Ascending aorta (tissue), 2 donors: ENCODE measurements at places on chromosomes 7 and 10. TPM values are rescaled to one million over a fixed set of nuclear protein-coding genes. Genes with fewer than 3 reads are reported as not detected.

DNA sequence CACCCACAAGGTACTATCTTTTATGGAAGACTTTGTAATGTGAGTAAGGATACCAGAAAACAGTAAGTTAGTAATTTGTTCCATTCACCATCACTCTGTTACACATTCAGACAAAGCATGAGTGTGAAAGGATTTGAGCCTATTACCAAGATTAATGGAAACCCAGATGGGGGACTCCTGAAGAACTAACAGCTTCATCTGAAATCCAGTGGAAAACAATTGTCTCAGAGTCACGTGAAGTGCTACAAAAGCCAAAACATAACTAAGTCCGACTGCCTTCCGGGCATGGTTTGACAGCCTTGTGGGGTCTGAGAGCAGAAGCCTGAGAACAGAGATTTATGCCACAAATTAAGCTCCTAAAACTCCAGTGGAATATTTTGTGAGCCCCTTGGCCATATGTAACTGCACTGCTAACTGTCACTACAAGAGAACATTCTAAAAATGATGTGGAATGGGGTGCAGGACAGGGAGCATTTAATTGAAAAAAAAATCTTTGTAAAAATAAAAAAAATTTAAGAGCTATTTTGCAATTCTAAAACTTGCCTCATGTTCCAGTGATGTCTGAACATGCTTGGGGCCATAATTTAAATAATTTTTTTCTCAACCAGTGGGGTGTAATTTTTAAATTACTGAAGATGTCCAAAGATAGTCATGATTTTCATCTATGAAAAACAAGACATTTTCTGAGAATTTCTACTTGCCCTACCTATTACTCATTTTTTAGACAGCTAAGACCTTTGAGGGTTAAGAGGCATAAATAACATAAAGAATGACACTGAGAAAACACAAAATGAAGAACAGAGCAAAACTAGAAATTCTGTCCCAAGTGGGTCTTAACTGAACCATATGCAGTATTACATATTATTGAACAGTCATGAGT lies 555.0 kb downstream of the INHBA start:
- no peak for DNase-seq
- no peaks in the 10 kb centered on the region for H3K36me3 ChIP-seq
- H3K4me3 ChIP-seq: no peak overlapping the region
- no peaks in the 10 kb centered on the region for H3K27me3 ChIP-seq

- H3K36me3 ChIP-seq: peaks cover 43% of the 10 kb centered on the region
- DNase-seq: no peak
- H3K27ac ChIP-seq: no peak overlapping the region
- no peak overlapping the region for H3K4me3 ChIP-seq
- H3K27me3 ChIP-seq: no peaks in the 10 kb centered on the region
- H3K4me1 ChIP-seq: no peaks in the 10 kb centered on the region
Observed at GRCh38 chr10:86446440-86446839, 75.2 kb downstream of the WAPL start.

GRCh38 chr10:93261961-93262610 lies 188.4 kb downstream of the CYP26A1 start:
- no peak for DNase-seq
- H3K4me1 ChIP-seq: no peaks in the 10 kb centered on the region
- H3K27ac ChIP-seq: no peak overlapping the region
- no peak overlapping the region for H3K4me3 ChIP-seq

DNA sequence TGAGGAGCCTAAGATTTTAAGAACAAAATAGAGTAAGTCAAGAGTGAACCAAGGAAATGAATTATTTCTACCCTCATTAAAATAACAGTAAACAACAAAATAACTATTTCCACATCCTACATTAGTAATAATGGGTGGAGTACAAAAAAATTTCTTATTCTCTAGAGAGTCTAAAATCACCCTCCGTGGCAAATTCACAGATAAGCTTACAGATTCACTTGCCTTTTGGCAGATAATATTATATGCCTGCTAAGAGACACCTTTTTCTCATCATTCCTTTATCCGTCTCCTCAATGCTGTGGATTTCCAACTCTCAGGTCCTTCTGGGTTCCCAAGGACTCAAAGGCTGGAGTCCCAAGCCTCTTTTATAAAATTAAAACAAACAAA lies 2.2 kb upstream of the EPC1 start:
- H3K27ac ChIP-seq: no peak overlapping the region
- H3K4me3 ChIP-seq: no peak overlapping the region
- H3K27me3 ChIP-seq: no peaks in the 10 kb centered on the region
- H3K4me1 ChIP-seq: no peaks in the 10 kb centered on the region
- no peaks in the 10 kb centered on the region for H3K36me3 ChIP-seq
- no peak for DNase-seq

DNA sequence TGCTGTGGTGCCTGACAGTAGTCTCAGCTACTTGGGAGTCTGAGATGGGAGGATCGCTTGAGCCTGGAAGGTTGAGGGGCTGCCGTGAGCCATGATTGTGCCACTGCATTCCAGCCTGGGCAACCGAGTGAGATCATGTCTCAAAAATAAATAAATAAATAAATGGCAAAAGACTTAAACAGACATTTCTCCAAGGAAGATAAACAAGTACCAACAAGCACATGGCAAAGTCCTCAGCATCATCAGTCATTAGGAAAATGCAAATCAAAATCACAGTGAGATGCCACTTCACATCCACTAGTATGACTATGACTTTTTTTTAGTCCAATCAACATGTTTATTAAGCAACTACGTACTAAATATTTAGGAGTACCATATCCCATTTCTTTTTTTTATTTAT lies 21.3 kb upstream of the KPNA7 start:
- no peak overlapping the region for H3K4me3 ChIP-seq
- H3K27ac ChIP-seq: no peak overlapping the region
- peaks cover 4% of the 10 kb centered on the region for H3K4me1 ChIP-seq
- H3K36me3 ChIP-seq: no peaks in the 10 kb centered on the region

- H3K27me3 ChIP-seq: no peaks in the 10 kb centered on the region
- H3K4me3 ChIP-seq: peak overlapping the region; percentile 71
- no peaks in the 10 kb centered on the region for H3K36me3 ChIP-seq
- H3K27ac ChIP-seq: no peak overlapping the region
Observed at GRCh38 chr10:99658622-99659030, 683 bp upstream of the ENTPD7 start.

GRCh38 chr7:99305473-99306260 lies 20.0 kb upstream of the ARPC1A start:
- H3K36me3 ChIP-seq: no peaks in the 10 kb centered on the region
- DNase-seq: no peak
- no peak overlapping the region for H3K27ac ChIP-seq
- H3K4me1 ChIP-seq: no peaks in the 10 kb centered on the region

- H3K27ac ChIP-seq: no peak overlapping the region
- no peaks in the 10 kb centered on the region for H3K27me3 ChIP-seq
- H3K36me3 ChIP-seq: no peaks in the 10 kb centered on the region
- no peak overlapping the region for H3K4me3 ChIP-seq
Observed at GRCh38 chr10:122279725-122280141, 8.6 kb downstream of the BTBD16 start.

Gene AGAP9
- 8.7 TPM for total RNA-seq

Gene PALD1
- 21.7 TPM for total RNA-seq

Gene CPXM2
- total RNA-seq: 125 TPM

Gene CAMK1D
- total RNA-seq: 4.2 TPM

Gene FAM20C
- total RNA-seq: 90.8 TPM

Gene ADAMTS14
- total RNA-seq: 0.32 TPM

Gene ZNF32
- total RNA-seq: 10.9 TPM
